HTR-8/SVneo (cell line): ENCODE measurements at places on chromosomes 5 and 9.

DNA sequence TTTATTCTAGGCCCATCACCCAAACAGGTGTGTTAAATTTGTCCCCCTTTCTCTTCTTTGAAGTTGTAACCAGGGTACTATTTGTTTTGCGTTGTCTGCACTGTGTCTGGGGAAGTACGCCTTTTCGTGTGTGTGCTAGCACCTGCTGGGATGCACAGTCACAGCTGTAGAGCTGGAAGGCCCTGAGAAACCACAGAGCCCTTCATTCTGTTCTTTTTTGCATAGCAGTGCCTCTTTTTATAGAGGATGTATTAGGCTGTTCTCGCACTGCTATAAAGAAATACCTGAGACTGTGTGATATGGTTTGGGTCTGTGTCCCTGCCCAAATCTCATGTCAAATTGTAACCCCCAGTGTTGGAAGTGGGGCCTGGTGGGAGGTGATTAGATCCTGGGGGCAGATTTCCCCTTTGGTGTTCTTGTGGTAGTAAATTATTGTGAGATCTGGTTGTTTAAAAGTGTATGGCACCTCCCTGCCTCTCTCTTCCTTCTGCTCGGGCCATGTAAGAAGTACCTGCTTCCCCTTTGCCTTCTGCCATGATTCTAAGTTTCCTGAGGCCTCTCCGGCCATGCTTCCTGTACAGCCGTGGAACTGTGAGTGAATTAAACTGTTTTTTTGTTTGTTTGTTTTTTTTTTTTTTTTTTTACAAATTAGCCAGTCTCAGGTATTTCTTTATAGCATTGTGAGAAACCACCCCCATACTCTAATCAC lies 14.0 kb downstream of the SEC61B start:
- no peak for DNase-seq

DNA sequence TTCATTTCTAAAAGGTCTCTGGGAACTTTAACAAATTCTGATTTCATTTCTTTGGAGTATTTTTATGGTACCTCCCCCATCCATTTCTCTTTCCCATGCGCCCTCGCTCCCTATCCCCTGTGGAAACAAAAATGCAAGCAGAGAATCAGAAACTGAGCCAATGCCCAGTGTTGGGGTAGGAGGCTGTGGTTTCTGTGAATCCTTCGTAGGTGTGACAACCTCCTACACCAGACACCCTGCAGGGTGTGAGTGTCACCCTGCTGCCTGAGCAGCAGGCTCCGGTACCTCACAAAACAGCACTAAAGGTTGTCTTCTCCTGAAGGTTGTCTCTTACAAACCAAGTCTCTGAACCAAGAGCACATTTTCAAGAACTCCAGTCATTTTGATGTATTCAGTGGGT lies 103.8 kb upstream of the CTSL start:
- no peak for DNase-seq

DNA sequence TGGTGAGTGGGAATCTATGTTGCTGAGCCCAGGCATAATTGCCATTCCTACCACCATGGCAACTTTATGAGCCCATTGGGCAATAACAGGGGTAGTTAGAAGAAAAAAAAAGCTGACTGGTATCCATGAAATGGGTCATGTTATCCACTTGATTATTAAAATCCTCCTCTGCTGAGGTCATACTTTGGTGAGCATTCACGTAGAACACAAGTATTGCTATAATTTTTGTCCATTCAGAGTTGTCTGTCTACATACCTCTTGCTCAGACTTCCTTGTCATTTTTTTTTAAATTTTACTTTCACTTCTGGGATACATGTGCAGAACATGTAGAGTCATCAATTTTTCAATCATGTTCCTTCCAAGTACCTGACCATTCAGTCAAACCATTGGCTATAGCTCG lies 780.8 kb upstream of the ARRDC3 start:
- no peak for DNase-seq

DNA sequence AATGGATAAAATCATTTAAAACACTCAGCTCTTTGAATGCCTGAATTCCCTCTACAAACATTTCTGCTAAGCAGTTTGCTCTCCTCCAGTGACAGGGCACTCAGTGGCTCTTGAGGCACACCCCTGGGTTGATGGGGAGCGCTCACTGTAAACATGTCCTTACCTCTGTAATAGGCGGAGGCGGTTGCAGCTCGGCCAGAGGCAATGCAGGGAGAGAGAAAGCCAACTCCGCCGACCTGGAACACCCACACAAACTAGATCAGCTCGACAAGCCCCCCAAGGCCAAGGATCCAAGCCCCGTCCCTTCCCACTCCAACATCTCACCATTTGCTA lies 329 bp downstream of the CDC23 start:
- peak; percentile 14 for DNase-seq

GRCh38 chr5:21823588-21823987 lies 1029.6 kb downstream of the CDH12 start:
- no peak for DNase-seq

GRCh38 chr5:106415541-106415940 lies 1255.2 kb downstream of the EFNA5 start:
- DNase-seq, result peak; percentile 49

- DNase-seq, result no peak
Measured at GRCh38 chr9:36937951-36938350, 96.1 kb downstream of the PAX5 start.

DNA sequence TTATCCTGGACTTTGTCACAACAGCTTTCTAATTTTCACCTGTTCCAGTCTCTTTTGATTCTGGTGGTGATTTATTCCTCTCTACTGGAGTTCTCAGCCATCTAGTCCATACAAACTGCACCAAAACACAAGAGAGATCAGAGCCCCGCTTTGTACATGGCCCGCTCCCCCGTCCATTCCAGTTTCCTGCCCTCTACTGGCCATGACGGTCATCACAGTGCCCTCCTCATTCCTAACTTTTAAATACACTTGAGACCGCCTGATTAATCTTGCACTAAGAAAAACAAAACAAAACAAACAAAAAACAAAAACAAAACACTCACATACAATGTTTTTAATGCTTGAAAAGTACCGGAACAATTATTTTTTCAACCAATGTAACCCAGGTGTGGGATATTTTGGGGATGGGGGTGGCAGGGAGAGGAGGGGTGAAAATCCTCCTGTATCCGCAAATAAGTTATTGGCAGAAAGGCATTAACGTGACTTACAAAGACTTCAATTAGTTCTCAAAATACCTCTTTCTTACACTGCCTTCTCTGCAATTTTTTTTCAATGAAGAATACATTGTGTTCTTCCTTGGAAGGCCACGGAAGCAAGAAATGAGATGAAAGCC lies 84.8 kb upstream of the PAM start:
- DNase-seq, result peak; percentile 29

DNA sequence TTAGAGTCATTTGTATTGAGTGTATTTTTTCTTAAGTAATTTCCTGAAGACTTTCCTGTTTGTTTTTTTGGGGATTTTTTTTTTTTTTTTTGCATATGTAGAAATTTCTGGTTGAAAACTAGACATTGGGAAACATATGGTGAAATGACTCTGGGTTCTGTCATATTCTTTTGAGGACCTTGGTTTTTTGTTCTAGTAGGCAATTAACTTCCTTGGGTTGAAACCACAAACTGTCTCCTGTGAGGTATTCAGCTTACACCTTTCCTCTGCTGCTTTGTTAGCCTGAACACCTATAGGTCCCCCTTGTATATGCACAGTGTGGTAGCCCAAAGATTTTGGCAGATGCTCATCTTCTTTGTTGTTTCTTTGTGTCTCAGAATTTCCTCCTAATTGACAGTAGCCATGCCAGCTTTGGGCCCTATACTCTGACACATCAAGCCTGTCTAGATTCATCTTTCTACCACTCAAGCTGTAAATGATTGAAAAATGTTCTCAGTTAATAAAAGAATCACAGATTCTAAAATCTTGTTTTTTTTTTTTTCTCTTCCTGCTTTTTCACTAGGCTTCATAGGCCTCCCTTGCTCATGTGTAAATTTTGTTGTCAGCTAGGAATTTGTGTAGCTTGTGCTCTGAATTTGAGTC lies 140.6 kb downstream of the COMMD10 start:
- no peak for DNase-seq

- DNase-seq, result no peak
Measured at GRCh38 chr5:179331591-179332375, 13.5 kb downstream of the ADAMTS2 start.

DNA sequence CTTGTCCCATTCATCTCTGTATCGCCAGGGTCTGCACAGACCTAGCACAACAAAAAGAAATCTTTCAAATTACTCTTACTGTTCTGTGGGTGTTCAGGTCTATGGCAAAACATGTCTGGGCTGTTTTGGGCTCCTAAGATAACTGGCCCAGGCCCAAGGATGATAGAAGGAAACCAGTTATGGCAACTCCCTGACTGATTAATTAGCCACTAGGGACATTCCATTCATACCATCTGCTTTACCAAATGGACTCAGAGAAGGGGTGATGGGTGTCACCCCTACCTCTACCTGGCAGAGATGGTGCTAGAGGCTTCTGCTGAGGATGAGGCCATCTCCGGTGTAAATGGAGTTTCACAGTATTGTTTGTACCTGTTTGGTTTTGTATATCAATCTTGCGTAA lies 1.9 kb downstream of the SLC31A2 start:
- DNase-seq, result no peak

DNA sequence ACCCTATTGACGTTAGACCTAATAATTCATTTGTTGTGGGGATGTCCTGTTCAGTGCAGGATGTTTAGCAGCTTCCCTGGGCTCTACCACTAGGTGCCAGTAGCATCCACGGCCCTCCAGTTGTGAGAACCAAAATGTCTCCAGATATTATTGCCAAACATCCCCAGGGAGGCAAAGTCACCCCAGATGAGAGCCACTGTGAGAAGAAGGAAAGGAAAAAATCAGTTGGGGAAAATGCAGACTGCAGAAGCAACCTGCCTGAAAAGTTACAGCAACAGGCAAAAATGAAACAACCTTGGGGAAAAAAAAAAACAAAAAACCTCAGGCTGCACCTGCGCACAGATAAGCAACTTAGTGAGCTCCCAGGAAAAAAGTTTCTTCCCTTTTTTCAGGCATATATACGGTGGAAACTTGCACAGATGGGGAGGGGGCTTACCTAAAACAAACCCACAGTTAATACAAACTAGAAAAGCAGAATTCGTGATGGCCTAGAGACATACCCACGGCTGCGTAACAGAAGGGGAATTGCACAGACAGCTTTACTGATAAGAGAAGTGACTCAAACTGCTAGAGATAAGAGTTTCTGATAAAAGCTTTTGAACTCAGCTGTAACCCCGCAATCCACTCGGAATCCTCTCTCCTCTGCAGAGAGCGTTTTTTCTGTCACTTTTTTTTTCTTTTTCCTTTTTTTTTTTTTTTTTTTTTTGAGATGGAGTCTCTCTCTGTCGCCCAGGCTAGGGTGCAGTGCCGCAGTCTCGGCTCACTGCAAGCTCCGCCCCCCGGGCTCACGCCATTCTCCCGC lies 29.8 kb upstream of the FBP1 start:
- DNase-seq, result peak; percentile 59

DNA sequence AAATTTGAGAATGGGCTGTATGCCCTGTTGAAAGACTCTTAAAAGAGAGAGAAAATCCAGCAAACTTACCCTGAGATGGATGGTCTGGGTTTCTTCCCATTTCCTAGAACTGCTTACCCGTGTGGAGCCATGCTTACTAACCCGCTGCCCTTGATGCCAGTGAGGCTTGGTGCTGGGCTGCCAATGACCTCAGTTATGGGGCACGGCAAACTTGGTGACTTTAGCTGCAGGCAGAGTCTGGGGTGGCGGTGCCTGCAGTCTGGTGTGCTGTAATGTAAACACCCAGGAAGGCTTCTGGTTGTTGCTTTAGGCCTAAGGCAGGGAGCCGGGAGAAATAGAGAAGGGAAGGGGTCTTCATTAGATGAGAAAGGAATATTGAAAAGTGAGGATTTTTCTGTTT lies 7.3 kb upstream of the TENT4A start:
- no peak for DNase-seq

- DNase-seq, result no peak
Measured at GRCh38 chr5:130135506-130135905, 231.2 kb downstream of the CHSY3 start.

DNA sequence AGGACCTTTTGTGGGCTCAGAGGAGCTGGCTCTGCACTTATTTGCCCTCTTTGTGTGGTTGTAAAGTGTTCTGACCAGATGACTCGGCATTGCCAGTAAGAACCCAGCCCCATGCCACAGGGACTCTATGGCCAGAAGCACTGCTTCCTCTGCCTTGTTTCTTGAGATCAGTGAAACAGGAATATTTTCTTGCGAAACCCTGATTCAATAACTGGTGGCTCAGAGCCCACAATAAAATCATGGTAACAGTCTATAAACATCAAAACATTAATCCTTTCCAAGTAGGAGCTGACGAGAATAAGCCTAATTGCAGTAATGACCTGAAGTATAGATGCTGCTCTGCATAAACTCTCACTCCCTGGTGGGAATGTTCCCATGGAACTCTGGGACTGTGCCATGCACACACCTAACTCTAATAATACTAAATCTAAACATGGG lies 344.3 kb downstream of the ZNF608 start:
- DNase-seq, result no peak

- no peak for DNase-seq
Measured at GRCh38 chr5:23484096-23484495, 23.3 kb upstream of the PRDM9 start.

DNA sequence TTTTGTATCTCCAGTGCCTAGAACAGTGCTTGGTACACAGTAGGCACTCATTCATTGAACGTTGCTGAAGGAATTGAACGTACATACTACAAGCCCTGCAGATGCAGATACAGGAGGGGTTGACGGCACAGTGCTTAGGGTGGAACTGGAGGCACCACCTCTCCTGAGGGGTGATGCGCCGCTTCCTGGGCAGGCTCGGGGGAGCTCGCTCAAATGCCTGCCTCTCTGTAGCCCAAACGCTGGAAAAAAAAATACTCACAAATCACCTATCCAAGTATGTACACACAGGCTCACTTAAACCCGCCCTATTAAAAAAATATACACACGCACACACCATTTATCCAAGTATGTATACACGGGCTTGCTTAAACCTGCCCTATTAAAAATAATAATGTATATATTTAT lies 536 bp upstream of the COMMD10 start:
- DNase-seq, result peak; percentile 41

GRCh38 chr5:109878887-109879286 lies 189.2 kb downstream of the MAN2A1 start:
- DNase-seq, result no peak

DNA sequence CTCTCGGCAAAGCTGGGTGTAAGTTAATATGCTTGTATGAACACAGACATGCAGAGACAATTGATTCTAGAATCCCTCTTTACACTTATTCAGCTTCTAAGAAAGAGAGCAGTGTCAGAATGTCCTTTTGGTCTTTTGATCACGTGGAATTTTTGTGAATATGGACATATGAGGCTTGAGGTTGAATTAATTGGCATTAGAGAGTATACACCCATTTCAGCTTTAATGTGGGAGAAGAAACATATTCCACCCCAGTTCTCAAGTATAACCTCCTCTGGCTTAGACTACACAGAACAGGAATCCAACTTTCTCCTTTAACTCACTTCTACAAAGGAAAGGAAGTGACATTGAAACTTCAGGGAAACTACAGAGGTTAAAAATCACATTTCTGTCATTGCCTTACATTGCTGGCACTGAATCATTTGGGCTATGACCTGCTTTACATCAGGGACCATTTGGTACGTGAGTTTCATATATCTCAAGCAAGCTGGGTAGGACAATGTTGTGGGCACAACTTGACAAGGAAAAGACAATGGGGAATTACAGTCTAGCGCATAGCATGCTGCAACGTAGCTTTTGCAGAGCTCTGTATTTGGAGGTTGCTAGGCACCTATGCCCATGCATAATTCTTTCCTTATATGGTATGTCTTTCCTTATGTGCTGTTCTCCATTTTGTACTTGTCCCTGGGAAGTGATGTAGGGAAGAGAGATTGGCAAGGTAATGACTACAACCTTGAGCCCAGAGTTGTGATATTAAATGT lies 19.5 kb downstream of the DAB2 start:
- no peak for DNase-seq

GRCh38 chr9:28970241-28970654 lies 1397.0 kb upstream of the C9orf72 start:
- no peak for DNase-seq

- DNase-seq, result no peak
Measured at GRCh38 chr9:106577121-106577520, 285.8 kb upstream of the ZNF462 start.
